ENCODE measurements at places on chromosomes 3 and 15.

- DNase-seq, result no peak
These were observed 194.5 kb upstream of the TSC22D2 start for GRCh38 chr3:150213577-150213976.

- no peak for DNase-seq
These were observed 81.0 kb downstream of the FBXL2 start for GRCh38 chr3:33358172-33358781.

DNA sequence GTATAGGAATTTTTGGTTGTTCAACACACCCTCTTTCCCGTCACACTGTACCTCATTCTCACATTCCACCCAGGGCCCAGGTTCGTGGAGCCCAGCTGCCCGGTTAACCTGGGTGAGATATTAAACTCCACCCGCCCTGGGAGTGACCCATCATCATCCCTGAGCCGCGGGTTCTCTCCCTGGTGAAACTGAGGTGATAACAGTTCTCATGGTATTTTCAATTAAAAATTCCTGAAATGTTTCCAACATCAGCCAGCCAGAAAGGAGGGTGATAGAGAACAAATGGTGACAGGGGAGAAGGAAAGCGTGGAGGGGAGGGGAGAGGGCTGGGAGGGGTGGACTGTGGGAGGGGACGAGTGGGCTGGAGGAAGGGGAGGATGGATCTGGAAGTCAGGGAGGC is 148.8 kb downstream of the ALDH1A2 start:
- no peak for DNase-seq

DNA sequence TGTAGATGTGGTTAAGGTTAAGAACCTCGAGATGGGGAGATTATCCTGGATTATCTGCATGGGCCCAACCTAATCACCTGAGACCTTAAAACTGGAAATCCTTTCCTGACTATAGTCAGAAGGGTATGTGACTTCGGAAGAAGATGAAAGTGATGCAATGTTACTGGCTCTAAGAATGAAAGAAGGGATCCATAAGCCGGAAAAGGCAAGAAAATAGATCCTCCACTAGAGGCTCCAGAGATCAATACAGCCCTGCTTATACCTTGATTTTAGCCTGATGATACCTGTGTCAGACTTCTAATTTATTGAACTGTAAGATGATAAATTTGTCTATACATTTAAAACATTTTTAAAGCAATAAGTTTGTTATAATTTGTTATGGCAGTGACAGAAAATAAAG is 21.5 kb upstream of the GASK1A start:
- no peak for DNase-seq

- DNase-seq, result no peak
These were observed 48.4 kb downstream of the ROPN1B start for GRCh38 chr3:126017362-126017761.

- peak; percentile 60 for DNase-seq
These were observed 389 bp downstream of the APEH start for GRCh38 chr3:49674497-49674983.

GRCh38 chr3:151925876-151926275 is 52.4 kb downstream of the SUCNR1 start:
- DNase-seq, result no peak

DNA sequence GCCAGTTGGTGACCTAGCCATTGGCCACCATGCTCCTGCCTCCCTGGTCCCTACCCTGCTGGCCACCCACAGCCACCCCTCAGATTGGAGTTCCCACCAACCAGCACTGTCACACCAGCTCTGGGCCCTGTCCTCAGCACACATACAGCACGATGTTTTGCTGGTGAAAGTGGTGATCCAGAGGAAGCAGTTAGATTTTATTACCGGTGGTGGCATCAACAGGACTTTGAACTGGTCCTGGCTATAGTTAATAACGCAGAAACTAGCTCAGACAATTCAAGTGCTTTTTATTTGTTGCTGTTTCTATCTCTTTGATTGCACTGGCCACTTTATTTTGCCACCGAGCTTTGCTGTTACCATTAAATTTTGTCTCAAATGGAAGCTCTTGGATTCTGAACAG is 16.4 kb upstream of the KLHL24 start:
- DNase-seq, result no peak

DNA sequence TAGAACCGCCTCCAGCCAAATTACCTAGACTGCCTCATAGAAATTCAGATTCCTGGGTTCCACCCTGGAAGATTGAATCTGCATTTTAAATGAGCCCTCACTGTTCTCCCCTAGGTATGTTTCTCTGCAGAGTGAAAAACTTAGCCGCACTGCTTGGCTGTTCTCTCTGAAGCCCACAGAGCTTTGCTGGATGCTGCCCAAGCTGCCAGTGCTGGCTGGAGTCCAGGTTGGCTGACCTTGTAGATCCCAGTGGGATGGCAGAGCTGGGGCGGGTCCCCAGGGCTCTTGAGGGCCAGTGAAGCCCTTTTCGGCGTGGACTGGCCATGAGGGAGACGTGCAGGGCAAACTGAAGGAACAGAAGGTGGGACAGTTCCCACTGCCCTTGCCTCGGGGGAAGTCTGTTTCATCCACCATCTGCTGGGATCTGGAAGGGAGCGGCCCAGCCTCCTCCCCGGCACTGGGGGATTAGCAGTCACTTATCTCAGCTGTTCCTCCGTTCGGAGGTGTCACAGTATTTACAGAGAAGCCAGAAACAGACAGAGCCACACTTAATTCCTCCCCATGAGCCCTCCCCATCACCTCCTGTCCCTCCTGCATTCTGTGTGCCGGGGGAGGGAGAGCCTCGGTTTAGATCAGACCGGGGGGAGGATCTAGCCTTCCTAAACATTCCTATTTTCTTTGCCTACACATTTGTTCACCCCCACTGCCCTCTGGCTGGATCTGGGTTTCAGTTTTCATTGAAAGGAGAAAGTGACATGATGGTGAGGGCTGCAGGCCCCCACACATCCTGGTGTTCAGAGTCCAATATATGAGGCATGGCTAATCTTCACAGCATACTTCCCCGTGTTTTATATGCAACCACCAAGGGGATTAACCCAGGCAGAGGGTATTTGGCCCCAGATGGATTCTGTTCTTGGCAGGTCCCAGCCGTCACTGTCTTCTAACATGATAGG is 4.1 kb upstream of the ACTC1 start:
- no peak for DNase-seq

DNA sequence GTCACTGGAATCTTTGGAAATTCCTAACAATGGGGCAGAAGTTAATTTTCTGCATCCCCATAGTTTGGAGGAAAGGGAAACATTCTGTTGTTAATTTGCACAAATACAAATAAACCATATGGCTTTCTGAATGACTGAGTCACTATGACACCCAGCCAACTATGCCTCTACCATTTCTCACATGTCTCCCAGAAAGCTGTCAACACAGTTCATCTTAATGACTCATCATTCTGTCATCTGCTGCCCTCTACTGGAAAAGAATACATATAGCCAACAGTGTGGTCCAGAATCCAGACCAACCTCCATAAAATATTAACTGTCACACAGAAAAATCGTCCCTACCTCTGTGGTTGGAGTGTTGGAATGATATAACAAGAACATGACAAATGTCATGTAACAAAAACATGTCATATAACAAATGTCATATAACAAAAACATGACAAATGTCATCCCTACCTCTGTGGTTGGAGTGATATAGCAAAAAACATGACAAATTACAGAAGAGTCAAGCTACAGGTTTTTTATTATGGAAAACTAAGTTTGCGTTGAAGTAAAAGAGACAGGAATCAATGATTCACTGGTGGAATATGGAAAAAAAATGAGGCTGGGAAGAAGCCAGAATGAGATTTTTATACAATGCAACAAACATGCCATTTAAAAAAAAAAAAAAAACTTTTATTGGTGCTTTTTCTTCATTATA is 47.7 kb upstream of the GYG1 start:
- peak; percentile 7 for DNase-seq

- DNase-seq, result no peak
These were observed 457.5 kb downstream of the NSUN3 start for GRCh38 chr3:94520364-94520763.

- DNase-seq, result no peak
These were observed 96.6 kb downstream of the FEZF2 start for GRCh38 chr3:62276658-62277180.

DNA sequence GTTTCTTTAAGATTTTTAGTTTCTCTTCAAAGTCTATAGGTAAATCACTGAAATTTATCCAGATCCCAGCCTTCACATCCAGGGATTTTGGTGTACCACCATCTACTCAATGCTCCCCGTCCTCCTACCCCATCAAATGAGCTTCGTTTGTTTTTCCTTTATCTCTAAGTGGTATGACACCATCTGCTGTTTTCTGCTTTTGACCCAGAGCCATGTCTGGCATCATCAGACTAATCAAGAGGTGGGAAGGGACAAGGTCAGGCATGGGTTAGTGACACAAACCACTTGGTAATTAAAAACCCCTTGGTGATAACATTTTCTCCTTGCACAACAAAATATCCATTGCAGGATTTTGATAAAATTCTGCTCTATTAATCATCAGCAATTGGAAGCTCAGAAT is 92.7 kb upstream of the GOLGA8J start:
- no peak for DNase-seq

DNA sequence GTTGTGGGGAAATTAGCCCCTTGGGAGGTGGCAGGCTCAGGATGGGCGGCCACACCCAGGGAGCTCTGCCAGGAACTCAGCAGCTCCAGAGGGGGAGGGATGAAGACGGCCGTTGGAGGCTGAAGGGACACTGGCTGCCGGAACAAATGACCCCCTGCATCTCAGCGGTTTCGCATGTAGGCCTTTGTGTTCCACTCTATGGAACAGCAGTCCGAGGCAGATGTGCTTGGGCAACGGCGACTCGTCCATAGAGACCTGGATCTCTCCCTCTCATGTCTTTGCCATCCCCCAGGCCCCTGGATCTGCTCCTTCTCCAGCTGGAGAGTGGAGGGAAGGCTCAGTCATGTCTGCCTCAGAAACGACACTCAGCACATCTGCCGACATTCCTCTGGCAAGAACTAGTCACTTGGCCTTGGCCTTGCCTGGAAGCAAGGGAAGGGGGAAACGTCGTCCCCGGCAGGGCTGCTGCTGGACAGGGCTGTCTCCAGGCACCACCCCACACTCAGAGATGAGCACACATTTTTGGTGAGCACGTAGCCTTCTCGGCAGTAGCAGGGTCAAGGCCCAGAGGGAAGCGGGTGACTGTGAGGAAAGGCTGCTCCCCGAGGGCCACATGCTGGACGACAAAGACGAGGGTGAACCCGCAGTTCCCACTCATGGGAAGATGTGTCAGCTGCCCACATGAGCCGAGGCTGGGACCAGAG is 83.8 kb downstream of the ASB7 start:
- no peak for DNase-seq

GRCh38 chr3:31634476-31634875 is 101.8 kb downstream of the STT3B start:
- no peak for DNase-seq

- no peak for DNase-seq
These were observed 2.8 kb downstream of the ACTL6A start for GRCh38 chr3:179565496-179565895.

- DNase-seq, result no peak
These were observed 13.4 kb downstream of the TCF12 start for GRCh38 chr15:56931639-56932508.

GRCh38 chr3:129576514-129577352 is 29.7 kb downstream of the PLXND1 start:
- peak; percentile 31 for DNase-seq

DNA sequence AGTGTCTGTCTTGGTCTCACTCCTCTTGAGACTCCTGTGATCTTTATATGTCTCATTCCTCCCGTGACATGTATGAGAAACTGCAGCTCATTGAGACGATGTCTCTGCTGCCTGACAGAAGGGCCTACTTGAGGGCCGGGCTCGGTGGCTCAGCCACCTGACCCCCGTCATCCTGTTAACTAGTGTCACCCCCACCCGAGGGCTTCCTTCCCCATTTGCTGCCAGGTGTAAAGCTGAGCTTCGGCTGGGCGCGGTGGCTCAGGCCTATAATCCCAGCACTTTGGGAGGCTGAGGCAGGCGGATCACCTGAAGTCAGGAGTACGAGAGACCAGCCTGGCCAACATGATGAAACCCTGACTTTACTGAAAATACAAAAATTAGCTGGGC is 12.7 kb downstream of the SEMA4B start:
- DNase-seq, result no peak

- no peak for DNase-seq
These were observed 237.3 kb downstream of the CHST2 start for GRCh38 chr3:143356839-143357238.

- DNase-seq, result peak; percentile 41
These were observed 584.0 kb upstream of the LMCD1 start for GRCh38 chr3:7917443-7918151.

GRCh38 chr15:52124270-52124880 is 11.8 kb upstream of the BCL2L10 start:
- peak; percentile 31 for DNase-seq
